Activated CD4-positive, alpha-beta T cell treated with anti-CD3 and anti-CD28 coated beads, Interleukin-2, amount 50 U/mL, for 1 hour (primary cell): ENCODE measurements at places on chromosomes 7 and 10.

DNA sequence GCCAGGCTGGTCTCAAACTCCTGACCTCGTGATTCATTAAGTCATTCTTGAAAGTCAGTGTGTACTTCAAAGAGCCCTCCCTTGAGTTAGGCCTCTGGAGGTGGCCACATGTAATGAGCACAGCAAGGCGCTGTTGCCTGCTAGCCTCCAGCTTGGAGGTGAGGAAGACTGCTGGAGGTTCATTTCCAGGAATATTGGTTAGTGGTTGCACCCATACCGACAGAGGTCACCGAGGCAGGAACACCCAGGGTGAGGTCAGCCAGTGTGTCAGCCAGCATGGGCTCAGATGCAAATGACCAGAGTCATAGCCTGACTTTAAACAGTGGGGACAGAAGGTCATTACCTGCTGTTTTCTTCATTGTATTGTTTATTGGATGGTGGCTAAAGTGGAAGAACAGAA lies 85.0 kb downstream of the PLPP4 start:
- no peak for DNase-seq

- DNase-seq = no peak
Observed at GRCh38 chr10:19588608-19589007, 227.6 kb upstream of the PLXDC2 start.

- DNase-seq = no peak
Observed at GRCh38 chr7:23334482-23335056, 35.4 kb downstream of the MALSU1 start.

DNA sequence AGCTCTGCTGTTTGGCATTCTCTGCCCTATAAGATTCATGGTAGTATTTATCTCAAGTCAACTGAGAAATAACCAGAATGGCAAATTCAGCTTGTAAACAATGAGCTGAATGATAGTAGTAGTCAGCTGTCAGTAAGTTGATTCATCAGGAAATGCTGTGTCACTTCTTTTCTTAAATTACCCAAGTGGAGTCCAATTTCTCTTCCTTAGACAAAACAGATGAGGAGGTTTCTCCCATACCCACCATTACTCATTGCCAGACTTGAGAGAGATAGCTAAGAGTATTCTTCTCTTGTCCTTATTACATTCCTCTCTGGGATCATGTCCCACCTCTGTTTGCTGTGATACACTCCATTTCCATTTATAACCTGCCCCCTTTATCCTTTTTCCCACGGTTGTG lies 159.8 kb upstream of the STEAP1 start:
- no peak for DNase-seq

DNA sequence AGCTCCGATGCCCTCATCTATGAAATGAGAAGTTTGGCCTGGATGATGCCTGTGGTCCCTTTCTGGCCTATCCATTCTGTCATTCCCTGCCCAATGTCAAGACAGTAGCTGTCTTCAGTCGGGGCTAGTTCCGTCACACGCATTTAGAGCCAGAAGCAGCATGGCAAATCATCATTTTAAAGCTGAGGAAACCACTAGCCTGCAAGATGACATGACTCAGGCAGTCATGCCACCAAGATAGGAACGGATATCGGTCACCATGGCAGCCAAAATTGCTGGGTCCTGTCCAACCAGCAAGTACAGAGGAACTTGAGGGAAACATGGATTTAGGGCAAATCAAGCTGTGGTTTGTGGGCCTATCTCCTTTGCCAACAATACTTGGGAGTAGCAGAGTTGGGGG lies 64.5 kb upstream of the MRLN start:
- no peak for DNase-seq

DNA sequence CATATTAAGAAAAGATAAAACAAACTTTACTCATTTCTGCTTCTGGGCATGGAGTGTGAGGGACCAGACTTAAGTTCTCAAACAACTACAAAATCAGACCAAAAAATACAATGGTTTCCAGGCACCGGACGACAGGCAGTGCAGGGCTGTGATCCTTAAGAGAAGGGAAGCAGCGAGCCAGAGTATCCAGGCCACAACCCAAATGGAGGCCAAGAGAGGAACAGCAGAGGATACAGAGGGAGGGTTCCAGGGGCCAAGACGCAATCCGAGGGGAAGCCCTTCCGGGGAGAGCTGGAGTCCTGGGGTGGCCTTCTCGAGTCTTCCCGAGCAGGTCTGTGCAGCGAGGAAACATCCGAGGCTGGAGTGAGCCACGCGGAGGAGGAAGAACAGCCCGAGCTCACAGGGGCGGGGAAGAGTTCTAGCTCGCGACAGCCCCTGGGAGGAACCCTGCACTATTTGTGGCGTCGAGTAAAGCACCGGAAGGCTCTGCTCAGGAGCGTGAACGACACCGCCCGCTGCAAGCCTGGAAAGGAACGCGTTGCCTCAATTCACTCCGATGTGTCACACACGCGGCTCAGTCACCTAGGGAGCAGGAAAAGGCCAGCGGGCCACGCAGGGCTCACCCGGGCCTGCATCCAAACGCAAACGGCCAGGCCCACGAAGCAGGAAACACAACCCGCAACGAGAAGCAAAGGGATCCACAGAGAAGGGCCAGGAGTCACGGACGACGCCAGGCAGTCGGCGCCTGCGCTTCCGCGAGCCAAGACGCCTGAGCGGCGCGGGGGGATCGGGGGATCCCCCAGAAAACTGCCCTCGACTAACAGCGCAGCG lies 933 bp upstream of the RNF32 start:
- no peak for DNase-seq

DNA sequence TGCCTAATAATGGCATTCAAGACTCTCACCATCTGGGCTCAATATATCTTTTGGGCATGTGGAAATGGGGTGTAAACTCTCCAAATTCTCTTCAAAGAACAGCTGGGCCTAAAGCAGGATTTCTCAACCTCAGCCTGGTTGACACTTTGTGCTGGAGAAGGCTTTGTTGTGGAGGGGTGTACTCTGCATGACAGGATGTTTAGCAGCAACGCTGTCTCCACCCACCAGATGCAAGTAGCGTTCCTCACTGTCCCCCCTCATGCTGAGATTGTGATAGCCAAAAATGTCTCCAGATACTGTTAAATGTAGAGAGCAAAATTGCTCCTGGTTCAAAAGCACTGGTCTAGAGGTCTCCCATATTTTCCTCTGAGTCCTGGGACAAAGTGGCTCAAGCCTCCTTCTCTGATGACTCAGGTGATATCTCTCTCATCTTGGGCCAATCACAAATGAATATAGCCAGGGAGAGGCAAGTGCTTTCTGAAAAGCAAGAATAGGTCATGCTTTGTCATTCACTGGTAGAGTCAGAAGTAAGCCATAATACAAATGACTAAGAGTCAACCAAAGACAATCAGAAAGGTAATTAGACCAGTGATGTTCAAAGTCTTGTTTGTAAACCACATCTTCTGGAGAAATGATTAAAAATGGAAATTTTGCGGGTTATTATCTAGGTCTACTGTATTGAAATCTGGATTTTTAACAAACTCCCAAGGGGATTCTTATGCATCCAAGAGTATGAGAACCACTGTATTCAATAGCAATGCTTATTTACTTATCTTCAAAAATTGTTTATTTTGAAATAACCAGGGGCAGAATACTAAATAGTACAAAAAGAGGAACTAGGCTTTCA lies 330.8 kb downstream of the PTEN start:
- peak; percentile 23 for DNase-seq

DNA sequence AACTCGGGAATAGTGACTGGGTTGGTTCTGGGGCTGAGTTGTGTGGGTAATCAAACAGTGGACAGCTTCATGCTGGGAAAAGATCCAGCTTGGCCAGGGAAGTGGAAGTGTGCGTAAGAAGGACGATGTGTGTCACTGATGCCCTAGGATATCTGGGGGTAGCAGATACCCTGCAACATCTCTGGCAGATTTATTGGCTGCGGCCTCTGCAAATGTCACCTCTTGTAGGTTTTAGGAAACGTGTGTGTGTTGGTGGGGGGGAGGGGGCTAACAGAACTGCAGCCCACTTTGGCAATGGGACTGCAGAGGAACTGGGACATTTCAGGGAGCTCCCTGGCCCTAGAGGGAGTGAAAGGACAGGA lies 965 bp upstream of the AGAP3 start:
- no peak for DNase-seq

- DNase-seq = no peak
Observed at GRCh38 chr7:29300649-29301048, 106.1 kb downstream of the CHN2 start.

- no peak for DNase-seq
Observed at GRCh38 chr7:48083114-48083830, 5.8 kb upstream of the UPP1 start.

DNA sequence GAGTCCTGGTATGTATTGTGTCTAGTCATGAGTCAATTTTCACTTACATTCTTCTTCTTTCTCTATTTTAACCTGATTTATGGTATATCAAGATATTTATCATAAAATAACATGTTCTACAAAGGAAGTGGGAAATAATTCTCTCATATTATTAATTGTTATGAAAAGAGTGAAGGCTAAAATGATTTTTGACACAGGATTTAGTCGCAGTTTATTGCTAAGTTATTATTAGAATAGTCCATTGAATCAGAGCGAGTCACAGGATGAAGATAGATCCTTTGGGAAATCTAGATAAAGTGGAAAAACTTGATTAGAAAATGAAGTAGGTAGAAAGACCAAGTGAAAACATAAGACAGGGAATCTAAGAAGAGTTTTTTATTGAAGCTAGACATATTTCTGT lies 184.3 kb upstream of the DGKB start:
- no peak for DNase-seq

DNA sequence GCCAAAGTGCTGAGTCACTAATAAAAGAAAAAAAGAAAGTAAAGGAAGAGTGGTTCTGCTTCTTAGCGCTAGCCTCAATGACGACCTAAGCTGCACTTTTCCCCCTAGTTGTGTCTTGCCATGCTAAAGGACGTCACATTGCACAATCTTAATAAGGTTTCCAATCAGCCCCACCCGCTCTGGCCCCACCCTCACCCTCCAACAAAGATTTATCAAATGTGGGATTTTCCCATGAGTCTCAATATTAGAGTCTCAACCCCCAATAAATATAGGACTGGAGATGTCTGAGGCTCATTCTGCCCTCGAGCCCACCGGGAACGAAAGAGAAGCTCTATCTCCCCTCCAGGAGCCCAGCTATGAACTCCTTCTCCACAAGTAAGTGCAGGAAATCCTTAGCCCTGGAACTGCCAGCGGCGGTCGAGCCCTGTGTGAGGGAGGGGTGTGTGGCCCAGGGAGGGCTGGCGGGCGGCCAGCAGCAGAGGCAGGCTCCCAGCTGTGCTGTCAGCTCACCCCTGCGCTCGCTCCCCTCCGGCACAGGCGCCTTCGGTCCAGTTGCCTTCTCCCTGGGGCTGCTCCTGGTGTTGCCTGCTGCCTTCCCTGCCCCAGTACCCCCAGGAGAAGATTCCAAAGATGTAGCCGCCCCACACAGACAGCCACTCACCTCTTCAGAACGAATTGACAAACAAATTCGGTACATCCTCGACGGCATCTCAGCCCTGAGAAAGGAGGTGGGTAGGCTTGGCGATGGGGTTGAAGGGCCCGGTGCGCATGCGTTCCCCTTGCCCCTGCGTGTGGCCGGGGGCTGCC lies at the start of gene IL6:
Gene IL6 (plus strand): TSS at position 294 of the 807 bp plus-strand sequence. CDS start 63 bp downstream, at position 357.
- no peak for DNase-seq

- no peak for DNase-seq
Observed at GRCh38 chr10:110399106-110399964, 94.6 kb upstream of the SMNDC1 start.

GRCh38 chr7:620056-620455 lies 100.4 kb upstream of the PDGFA start:
- no peak for DNase-seq

DNA sequence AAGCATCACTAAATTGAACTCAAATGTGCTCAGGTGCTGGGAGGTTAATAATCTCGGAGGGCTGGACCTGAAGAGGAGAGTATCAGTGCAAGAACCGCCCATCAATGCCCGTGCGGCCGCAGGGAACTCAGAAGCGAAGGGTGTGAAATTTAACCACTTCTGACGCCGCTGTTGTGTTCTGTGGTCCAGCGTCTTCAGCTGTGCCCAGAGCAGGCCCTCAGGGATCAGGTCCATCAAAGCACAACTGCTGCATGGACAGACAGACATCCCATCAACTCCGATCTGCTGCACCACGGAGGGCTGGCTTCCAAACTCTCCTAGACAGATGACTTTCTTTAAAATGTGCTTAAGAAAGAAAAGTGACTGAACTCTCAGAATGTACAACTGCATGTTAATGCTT lies 144.9 kb upstream of the TCERG1L start:
- no peak for DNase-seq

GRCh38 chr7:70574314-70574834 lies 557.6 kb upstream of the GALNT17 start:
- no peak for DNase-seq

DNA sequence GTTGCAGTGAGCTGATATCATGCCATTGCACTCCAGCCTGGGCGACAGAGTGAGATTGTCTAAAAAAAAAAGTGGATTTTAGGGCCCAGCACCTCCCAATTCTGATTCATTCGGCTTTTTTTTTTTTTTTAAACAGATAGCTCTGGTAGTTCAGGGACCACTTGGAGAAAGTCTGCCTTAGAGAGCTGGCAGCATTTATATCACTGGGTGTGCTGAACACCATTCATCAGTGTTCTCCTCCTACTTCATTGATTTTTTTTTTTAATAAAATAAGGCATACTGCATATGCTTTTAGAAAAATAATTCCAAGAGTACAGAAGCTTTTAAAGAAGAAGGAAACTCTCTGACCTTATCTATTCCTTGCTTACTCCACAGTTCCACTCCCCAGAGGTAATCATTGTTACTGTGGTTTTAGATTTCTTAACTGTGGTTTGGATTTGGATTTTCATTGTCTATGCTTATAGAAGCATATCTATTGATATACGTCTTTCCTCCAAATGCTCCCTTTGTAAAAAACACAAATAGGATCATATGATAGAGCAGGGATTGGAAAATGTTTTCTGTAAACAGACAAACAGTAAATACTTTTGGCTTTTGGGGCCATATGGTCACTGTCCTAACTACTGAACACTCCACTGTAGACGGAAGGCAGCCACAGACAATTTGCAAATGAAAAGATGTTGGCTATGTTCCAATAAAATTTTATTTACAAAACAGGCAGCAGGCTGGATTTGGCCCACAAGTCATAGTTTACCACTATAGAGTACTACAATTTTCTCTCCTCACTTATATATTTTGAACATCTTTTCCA lies 21.1 kb upstream of the SAR1A start:
- no peak for DNase-seq

- no peak for DNase-seq
Observed at GRCh38 chr10:15478429-15478828, 107.3 kb upstream of the FAM171A1 start.

DNA sequence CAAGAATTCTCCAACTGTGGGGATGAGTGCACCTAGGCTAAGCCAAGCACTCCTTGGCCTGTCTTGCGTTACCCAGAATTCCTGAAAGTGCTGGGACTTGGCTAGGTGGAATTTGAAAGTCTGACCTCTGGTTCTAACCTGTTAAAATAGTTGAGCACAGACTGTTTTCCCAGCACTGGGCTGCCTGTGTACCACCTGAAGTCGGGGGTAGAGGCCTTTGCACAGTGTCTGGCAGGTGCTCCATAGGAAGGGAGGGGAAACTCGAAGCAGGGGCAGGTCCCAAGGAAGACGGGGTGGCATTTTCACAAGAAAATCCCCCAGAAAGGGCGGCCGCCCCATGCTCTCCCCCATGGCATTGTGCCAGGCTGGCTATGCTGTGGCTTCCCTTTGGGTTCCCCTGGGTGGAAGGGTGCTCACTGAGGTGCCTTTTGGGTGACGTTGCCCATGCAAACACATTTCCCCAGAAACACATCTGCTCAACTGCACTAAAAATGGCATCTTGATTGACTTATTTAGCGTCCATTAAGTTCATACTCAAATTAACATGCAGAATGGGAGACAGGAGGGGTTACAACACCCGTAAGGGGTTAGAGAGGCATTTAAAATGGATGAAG lies 62.9 kb downstream of the SYPL1 start:
- DNase-seq = no peak
